Right lung (tissue), 10 donors: ENCODE measurements at places on chromosomes 4 and X.

GRCh38 chr4:79872738-79873137 lies 200.3 kb downstream of the ANTXR2 start:
- DNase-seq, result no peak

- no peak for DNase-seq
Observed at GRCh38 chr4:143082701-143083100, 102.0 kb upstream of the USP38 start.

DNA sequence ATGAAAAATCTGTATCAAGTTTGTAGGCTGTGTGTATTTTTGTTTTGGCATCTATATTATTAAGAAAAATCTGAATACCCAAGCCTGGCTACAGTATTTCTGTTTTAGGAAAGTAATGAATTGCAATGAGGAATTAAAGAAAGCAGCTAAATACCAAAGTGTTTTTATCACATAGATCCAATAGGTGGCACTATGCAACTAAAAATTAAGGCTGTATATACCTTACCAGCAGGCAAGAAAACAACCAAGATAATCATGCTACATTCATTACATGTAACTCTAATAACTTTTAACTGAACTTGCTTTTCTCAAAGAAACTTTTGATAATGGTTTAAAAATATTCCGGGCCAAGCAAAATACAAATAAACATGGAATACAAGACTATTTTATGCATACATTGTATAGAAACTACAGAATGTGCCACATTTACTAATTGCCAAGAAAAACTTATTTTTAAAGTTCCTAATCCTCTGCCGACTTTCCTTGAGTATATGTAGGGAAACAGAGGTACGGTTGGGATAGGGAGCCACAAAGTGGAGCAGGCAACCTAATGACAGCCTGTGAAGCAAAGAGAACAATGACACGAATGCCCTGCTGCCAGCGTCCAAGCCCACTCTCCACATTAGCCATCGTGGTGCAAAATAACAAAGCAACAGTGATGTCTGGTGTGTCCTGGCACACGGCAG lies 63.7 kb downstream of the SEC24D start:
- no peak for DNase-seq

DNA sequence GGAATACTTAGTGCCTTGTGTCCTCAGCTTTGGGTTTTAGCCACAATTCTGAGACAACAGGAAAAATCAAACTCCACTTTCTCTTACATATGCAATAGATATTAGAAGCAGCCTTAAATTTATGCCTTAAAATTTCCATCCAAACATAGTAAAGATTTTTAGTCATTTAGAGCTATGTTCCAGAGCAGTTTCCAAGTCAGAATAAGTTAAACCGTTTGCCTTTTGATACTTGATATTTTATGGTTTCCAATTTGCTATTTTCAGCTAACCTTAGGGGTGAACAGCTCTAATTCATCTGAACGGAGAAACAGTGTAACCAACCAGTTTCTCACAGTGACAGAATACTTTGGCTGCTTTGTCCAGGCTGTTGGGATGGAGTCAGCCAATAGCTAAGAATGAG lies 125.8 kb upstream of the RXFP1 start:
- DNase-seq, result no peak

DNA sequence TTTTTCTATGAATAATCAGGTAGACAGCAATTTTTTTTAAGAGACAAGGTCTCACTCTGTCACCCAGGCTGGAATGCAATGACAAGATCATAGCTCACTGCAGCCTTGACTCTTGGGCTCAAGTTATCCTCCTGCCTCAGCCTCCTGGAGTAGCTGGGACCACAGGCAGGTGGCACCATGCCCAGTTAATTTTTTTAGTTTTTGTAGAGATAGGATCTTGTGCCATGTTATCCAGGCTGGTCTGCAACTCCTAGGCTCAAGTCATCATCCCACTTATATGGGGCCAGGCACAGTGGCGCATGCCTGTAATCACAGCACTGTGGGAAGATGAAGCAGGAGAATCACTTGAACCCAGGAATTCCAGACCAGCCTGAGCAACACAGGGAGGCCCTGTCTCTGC lies 26.8 kb downstream of the AFAP1 start:
- no peak for DNase-seq

- no peak for DNase-seq
Observed at GRCh38 chrX:22542641-22543040, 269.9 kb downstream of the CBLL2 start.

- DNase-seq, result no peak
Observed at GRCh38 chr4:2024683-2025082, 15.9 kb upstream of the NELFA start.

GRCh38 chrX:148611993-148612392 lies 111.6 kb downstream of the AFF2 start:
- no peak for DNase-seq

GRCh38 chrX:112614640-112615039 lies 65.1 kb downstream of the LHFPL1 start:
- no peak for DNase-seq

DNA sequence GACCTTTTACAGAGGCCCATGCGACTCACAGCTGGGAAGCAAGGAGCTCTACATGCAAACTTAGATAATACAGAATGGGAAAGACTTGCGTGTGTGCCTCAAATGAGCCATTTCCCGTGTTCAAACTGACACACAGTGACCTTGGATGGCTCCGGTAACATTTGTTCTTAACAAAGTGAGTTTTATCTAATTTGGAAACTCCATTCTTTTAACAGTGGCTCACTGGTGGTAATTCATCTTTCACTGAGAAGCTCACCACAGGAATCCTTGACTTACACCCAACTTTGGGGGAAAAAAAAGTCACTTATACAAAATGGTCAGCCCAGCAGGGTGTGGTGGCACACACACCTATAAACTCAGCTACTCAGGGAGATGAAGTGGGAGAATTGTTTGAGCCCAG lies 190.6 kb downstream of the LDB2 start:
- no peak for DNase-seq

GRCh38 chrX:72030431-72030830 lies 101.3 kb downstream of the RTL5 start:
- no peak for DNase-seq

DNA sequence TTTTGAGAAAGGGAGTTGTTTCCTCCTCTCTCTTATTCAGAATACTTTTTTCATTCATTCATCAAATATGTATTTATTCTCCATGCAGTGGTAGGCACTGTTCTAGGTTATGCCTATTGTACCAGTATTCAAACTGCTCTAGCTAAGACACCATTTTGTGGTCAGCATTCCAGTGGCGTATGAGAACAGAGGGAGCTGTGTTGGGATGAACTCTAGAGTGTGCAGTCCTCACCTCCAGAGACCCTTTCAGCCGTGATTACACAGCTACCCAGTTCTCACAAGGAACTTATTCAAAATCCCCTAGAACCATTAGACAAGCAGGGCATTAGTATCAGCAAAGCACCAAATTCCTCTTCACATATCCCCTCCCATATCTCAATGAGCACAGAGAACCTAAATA lies 4.2 kb downstream of the TLR1 start:
- no peak for DNase-seq

DNA sequence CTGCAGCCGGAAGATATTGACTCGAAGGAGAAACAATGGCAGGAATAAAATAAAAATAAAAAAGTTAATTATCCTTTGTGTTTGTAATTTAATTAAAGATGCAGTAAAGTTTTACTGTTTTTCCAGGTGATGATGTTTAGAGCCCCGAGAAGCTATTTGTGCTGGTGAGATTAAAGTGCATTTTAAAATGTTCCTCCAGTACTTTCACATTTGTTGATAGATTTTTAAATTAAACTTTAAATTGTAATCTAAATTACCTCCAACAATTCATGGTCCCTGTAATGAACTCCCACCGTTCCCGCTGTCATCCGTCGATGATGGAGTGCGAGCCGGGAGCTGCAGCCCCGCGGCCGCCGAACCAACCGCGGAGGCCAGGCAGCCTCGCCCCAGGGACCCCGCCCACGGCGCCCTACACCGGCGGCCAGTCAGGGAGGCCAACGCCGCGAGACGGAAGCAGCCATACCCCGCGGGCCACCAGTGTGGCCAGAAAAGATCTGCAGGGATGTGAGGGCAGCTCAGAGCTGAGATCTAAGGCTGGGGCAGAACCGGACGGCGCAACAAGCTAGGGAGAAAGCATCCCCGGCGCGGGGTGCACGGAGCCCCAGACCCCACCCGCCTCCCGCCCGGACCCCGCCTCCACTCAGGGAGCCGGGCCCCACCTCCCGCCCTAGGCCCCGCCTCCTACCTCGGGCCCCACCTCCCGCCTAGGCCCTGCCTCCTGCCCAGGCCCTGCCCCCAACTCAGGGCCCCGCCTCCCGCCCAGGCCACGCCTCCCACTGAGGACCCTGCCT lies 104.0 kb downstream of the FAM53A start:
- DNase-seq, result peak; percentile 20

DNA sequence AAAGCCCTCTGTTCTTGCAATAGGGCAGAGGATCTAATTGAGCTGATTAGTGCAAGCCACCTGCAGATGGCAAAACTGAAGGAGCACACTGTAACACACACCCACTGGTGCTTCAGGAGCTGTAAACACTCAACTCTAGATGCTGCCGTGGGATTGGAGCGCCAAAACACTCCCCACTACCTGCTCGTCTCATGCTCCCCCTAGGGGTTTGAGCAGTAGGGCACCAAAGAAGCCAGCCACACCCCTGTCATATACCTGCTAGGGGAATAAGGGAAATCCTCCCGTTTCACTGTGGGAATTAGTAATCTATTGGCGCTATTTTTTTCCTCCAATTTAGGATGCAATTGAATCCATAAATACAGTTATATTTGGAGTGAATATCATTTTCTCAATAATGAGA lies 360.2 kb downstream of the GLUD2 start:
- no peak for DNase-seq

DNA sequence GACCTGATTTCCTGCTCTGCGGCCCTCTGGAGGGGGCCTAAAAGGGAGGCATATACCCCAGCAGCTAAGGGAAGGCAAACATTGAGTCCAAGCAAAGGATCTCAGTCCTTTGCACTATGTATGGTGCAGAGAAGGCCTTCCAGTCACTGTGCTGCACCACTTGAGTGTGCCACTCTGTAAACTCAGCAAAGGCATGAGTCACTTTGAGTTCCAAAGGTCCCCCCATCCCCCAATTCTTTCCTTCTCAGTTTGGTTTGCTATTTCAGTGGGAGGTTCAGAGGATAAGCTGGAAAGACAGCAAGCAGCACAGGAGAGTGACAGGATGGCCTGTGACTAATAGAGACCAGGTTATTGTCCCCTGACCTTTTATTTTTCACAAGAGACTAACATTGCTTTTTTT lies 131.3 kb downstream of the FHDC1 start:
- no peak for DNase-seq

GRCh38 chr4:53193111-53193510 lies 172.8 kb downstream of the SCFD2 start:
- DNase-seq, result no peak

GRCh38 chr4:11158971-11159370 lies 269.7 kb downstream of the HS3ST1 start:
- no peak for DNase-seq

GRCh38 chrX:670645-671044 lies 40.1 kb downstream of the SHOX start:
- DNase-seq, result no peak

DNA sequence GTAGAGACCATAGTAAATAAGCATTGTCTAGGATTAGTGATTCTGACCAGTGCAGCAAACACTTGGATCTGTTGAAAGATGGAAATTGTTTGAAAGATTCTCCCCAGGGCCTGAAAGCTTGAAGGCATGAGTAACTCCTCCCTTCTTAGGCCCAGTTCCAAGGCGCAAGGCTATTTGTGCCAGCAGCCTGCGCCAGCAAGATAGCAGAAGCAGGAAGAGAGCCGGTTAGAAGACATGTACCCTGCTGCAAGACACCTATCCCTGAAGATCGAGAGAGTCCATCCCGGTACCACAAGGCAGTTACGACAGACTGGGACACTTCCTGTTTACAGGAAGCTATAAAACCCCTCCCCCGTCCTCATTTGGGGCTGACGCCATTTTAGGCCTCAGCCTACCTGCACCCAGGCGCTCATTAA lies 72.4 kb upstream of the JADE1 start:
- DNase-seq, result no peak

DNA sequence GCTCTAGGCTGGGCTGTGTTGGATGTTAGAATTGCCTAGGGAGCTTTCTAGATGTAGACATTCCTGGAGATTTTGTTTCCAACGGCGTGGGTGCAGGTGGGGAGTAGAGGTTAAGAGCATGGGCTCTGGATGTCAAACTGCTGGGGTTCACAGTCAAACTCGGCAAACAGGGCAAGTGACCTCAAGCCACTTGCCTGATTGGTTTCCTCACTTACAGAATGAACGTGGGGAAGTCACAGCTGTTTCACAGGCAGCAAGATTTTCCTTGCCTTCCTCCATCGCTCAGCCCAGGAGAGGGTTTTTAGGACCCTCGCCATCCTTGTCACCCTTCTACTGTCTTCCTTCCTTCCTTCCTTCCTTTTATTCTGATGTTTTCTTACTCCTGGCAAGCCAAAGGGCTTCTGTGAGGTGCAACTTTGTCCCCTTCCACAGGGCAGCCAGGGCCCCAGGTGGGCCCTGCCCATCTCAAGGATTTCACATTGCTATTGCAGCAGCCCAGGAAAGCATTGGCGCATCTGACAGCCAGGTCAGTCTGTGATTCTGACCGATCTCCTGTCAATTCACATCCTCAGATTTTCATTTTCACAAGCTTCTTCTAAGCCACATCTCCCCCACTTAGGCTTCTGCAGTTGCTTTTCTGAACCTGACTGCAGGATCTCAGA lies 7.0 kb downstream of the RTL5 start:
- DNase-seq, result no peak

GRCh38 chr4:175054980-175055379 lies 136.8 kb downstream of the ADAM29 start:
- DNase-seq, result no peak

DNA sequence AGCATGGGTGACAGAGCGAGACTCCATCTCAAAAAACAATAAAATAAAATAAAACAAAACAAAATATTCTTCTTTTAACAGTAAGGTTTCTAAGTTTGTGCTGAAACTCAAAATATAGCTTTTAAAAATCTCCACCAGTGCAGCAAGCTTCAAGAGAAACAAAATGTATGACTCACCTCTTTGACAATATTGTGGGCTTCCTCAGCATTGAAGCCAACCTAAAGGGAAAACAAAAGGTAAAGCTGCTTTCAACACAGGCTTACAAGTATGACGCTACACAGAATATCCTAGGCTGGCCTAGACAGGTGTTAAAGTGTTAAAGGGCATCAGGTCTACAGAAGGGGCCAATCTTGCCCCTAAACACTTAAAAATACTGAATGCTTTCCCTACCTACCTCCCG lies 1.2 kb downstream of the DYNLT3 start:
- no peak for DNase-seq

DNA sequence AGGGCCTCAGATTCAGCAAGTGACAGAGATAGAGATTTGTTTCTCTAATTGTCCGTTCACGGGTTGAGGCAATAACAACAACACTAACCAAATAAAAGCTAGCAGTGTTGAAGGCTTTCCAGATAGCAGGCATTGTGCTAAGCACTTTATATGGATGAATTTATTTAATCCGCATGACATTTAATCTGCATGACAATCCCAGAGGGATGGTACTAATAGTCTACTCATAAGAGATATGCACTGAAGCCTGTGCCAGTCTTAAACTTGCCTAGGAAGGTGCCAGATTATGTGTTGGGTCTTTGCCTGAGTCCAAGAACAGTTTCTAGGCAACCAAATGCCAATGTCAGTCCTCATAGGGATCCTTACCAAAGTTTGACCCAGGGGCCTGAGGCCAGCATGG lies 37.7 kb upstream of the FAT1 start:
- no peak for DNase-seq
